ENCODE measurements at places on chromosomes 16 and 17.

- no peak for DNase-seq
Observed at GRCh38 chr16:22353191-22353919, 21.1 kb downstream of the CDR2 start.

- DNase-seq, result no peak
Observed at GRCh38 chr17:69696650-69697049, 282.2 kb downstream of the MAP2K6 start.

GRCh38 chr16:89887243-89887642, 13.9 kb downstream of the TCF25 start:
- DNase-seq, result no peak

DNA sequence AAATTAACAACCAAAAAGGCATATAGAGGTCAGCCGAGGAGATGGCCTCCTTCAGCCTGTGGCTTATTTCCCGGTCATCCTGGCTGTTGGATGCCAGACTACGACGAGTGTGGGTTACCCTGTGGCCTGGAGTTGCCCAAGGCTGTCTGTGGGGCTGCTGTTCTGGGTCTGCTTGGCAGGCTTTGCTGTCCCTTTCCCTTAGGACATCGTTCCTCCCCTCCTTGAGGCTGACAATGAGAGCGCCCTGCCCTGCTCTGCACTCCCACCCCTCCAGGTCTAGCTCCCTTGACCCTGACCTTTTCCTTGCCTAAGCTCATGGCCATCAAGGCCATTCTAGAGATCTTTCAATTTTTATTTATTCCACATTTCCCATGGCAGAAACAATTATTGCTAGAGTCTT, 1.9 kb upstream of the CBFB start:
- no peak for DNase-seq

DNA sequence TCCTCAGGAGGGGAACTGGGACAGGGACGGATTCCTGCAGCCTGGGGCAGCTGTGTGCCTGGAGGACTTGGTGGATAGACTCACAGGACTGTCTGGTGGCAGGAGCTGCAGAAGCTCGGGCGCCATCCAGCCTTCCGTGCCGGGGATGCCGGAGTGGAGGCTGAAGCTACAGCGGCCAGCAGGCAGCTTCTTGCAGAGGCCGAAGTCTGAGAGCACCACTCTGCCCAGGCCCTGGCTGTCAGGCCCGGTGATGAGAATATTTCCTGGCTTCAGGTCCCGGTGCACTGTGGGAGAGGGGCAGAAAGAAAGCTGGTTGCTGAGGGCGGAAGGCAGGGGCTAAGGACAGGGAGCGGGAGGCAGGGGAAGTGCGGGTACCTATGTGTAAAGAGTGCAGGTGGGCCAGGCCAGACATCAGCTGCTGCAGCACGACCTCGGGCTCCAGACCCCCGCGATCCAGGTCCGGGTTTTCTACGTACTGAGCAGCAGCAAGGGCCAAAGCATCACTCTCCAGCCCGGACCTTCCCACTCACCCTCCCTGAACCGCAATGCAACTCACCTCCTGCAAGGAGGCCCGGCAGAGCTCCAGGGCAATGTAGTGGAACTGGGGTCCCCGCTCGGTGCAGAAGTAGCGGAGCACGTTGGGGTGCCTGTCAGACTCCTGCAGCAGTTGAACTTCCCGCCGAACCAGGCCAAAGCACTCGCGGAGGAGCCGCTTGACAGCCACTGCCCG, 16.1 kb downstream of the PLK1 start:
- no peak for DNase-seq

DNA sequence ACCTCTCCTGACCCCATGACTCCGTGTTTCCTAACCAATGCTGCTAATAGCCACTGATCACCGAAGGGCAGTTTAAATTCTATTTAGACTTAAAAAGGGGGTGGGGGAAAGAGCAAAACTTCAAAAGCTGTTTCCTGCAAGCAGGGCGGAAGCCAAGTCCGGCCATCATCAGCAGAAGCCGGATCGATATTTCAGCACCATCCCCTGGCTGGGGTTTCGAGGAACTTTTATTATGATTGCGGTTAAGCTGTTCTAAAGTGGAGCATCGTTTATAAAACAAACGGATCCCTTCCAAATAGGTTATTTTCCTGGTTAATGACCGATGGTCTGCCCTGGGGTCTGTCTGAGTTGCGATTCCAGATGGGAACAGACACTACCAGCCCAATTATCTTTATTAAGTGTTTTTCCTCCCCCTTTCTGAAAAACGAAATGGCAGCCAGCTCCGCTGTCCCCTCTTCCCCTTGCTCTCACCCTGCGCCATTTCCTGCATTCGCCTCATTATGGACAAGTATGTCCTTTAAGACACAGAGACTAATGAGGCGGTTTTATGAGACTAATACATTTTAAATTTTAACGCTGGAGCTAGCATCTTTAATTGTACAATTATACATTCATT, 76.1 kb upstream of the IRX3 start:
- no peak for DNase-seq

Data from epithelial cell of prostate (primary cell).